Aorta (tissue), 5 donors: ENCODE measurements at places on chromosomes 13 and 19. TPM values are rescaled to one million over a fixed set of nuclear protein-coding genes. Genes with fewer than 3 reads are reported as not detected.
A peak's percentile ranks its signal among the peaks of the same experiment; 100 is the strongest.

The OXGR1 gene
- total RNA-seq = not detected

- no peak for DNase-seq
Observed at GRCh38 chr13:106129273-106129672, 406.2 kb downstream of the EFNB2 start.

DNA sequence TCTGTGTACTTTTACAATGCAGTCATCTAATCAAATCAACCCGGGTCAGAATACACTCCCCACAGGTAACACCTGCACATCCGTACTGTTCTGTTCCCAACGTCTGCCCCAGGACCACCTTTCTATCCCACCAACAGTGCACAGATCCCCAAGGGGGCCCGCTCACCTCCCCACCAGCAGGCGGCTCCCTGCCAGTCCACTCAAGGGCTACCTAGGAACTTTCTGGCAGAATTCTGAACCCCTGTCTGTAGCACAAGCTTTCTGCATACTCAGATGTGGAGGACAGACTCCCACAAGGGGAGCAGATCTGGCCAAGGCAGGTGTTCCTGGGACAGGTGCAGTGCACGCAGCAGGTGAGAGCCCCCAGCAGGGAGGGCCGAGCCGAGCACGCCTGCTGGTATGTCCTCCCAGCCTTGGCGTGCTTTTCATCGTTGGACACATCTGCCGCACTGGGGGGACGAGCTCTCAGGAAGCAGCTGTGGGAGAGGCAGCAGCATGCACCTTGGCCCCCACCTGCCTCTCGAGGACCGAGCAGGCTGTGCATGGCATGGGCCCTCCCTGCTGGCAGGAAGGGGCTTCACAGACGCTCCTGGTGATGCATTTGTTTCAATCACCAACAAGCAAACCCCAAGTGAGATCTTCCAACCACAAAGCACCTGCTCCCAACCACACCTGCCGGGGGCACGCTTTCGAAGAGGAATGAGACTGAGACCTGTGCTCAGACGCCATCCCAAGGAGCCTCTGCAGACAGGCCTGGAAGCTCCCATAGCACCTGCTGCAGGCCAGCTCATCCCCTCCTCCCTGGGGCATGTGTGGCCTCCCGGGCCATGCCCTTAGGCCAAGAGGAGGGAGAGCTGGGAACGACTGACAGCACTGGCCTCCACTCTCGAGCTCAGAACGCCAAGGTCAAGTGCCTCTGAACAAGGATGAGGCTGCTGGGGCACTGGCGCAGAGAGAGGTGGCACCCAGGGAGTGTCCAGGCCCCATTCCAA, 35.9 kb downstream of the RAB20 start:
- DNase-seq = no peak

- no peak for DNase-seq
Observed at GRCh38 chr19:3441986-3442329, 38.4 kb downstream of the SMIM24 start.

DNA sequence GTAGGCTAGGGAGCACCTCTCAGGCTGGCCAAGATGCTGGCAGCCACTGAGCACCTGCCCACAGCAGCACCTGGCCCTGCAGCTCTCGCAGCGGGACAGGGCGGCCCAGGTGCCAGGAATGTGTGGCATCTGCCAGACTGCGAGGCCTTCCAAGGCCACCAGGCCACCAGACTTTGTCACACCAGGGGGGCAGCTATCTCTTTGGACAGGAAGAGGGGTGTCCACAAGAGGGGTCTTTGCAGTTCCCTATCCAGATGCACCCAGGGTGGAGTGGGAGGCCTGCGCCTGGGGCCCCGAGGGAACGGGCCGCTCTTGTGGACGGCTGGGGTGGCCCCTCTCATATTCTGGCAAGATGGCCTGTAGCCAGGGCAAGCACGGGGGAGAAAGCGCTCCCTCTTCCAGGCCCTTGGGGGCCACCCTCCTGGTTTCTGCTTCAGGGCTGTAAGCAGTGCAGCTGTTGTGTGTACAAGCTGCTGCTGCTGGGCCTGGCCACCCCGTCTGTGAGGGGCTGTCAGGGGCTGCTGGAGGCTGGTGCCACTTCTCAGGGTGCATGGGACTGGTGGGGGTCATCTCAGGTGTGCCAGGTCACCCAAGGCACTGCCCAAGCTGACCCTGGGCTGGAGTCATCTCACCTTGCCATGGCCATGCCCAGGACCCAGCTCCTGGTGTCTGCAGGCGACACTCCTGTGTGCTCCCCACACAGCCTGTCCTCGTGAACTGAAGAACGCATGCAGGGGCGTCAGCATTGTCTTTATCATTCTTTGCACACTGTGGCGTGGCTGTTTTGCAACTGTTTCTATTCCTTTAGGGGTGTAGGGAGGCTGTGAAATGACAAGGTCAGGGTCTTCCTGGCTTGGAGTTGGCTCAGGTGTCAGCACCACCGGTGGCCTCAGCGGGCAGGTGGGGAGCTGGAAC, 1.8 kb downstream of the TEX29 start:
- peak; percentile 46 for DNase-seq

DNA sequence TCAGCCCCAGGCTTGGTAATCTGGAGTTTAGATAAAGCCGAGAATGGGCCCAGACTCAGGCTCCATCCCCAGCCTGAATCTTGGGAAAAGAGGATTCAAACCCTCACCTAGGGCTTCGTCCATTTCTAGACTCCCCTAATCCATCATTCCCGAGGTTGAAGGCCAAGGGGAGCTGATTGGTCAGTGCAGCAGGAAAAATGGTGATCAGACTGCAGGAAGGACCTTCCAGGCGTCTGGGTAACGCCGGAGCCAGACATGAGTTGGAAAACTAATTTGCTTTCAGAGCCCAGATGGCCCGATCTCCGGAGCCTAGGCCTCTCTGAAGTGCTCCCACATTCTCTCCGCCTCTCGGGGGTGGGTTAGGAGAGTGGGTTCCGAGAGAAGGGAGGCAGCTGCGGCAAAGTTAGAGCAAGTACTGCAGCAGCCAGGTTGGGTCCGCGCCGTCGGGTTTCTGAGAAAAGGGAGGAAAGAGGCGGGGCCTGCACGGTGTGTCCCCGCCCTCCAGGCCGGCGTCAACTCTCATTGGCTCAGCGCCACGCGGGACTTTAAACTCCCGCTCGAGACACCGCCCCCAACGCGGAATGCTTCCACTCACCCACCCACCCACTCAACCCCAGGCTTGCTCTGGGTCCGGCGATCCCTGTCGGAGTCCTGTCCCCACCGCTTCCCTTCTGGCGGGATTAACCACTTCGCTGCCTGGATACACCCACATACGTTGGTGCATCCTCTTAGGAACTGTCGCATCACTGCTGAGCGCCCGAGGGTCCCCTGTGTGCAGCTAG, 788 bp upstream of the RTBDN start:
- DNase-seq = no peak

The RGS9BP gene
- total RNA-seq = not detected

- no peak for DNase-seq
Observed at GRCh38 chr13:32824675-32825074, 191.5 kb upstream of the KL start.

DNA sequence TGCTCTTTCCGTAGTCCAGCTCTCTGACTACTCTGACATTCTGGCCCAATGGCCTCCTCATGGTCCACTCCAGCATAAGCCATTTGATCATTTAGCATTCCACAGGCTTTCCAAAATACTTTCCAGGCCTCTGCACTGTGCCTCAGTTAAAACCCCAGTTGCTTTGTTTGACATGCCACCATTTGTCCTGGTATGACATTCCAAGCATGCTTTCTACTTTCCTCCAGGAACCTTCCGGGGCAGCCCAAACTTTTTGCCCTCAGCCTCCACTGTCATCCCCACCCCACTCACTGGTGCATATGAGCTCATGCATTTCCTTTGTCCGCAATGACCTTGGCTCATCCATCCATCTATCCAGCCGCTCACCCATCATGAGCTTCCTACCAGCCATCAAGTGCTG, 41.8 kb upstream of the WASF3 start:
- DNase-seq = no peak

DNA sequence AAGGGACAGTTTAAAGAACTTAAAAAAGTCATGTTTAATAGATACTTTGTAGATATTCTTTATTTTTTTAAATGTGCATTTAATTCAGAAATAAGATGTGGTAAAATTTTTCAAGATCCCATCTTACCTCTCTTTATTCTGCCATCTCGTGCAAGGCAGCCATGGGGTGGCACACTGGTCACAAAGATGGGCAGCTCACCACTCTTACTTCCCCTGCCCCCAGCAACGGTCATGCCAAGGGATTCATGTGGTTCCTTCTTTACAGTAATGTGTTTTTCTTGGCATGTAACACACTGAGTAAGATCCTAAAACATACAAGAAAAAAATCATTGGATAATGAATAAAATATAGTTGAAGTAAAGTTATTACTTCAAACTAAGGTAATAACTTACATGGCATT, 64.2 kb downstream of the LNX2 start:
- no peak for DNase-seq

- DNase-seq = no peak
Observed at GRCh38 chr13:109105899-109106298, 476.5 kb downstream of the MYO16 start.

GRCh38 chr19:2462635-2463421, 6.1 kb upstream of the LMNB2 start:
- peak; percentile 94 for DNase-seq

DNA sequence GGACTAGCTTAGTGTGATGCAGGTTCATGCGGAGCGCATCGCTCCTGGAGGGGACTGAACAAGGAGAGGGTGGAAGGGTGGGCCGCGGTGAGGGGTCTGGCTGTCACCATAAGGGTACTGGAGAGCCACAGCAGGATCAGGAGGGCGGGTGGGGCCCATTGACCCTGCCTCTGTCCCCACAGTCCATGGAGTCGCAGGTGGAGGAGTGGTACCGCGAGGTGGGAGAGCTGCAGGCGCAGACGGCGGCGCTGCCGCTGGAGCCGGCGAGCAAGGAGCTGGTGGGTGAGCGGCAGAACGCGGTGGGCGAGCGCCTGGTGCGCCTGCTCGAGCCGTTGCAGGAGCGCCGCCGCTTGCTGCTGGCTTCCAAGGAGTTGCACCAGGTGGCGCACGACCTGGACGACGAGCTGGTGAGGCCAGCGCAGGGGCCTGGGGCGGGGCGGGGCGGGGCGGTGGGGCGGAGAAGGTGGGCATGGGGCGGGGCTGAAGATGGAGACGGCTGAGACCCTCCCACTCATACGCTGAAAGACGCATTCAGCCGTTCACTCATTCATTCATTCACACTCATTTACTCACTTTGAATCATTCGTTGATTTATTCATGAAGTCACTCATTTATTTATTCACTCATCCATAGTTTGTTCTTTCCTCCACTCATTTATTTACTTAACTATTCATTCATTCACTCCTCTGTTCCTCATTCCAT, 27.5 kb upstream of the SHKBP1 start:
- DNase-seq = peak; percentile 88

- no peak for DNase-seq
Observed at GRCh38 chr13:66723576-66723975, 506.6 kb downstream of the PCDH9 start.

The LILRB5 gene
- 48.7 TPM for total RNA-seq

The SERPINE3 gene
- not detected for total RNA-seq

DNA sequence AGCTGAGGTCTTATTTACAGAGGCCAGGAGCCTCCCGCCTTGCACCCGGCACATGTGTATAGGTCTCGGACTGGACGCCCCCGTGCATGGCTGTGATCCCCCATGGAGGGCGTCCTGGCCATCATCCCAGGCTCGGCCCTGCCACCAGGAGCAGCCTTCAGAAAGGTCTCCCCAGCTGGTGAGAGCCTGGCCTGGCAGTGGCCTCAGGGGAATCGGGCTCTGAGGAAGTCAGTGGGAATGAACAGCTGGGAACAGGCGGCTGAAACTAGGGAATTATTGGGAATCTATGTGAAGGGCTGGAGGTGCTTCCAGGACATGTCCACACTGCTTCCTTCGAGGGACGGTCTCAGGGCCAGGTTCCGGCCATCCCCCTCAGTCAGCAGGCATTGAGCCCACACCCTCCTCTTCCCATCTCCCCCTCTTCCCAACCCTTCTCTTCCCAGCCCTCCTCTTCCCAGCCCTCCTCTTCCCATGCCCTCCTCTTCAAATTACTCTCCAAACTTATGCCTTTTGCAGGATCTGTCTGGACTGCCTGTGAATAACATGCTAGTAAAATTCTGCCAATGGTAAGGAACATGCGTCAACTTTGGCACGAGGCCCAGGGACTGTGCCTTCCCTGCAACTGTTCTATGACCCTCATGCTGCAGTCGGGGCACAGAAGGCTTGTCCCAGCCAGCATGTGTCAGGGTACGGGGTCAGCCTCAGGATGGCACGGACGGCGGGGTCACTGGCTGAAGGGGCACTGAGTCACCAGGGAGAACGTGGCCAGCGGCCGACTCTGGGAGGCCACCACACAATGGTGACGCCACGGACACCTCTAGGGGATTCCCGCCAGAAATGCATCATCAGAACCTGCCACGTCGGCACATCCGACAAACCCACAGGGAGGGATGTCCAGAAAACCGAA, 24.2 kb upstream of the C13orf46 start:
- DNase-seq = peak; percentile 90

The KLK8 gene
- not detected for total RNA-seq

The ZNF763 gene
- 5.1 TPM for total RNA-seq

GRCh38 chr13:103066781-103067345, 646 bp upstream of the SLC10A2 start:
- DNase-seq = no peak

The ZNF723 gene
- not detected for total RNA-seq

GRCh38 chr13:90535421-90535820, 812.1 kb upstream of the MIR17HG start:
- DNase-seq = no peak

DNA sequence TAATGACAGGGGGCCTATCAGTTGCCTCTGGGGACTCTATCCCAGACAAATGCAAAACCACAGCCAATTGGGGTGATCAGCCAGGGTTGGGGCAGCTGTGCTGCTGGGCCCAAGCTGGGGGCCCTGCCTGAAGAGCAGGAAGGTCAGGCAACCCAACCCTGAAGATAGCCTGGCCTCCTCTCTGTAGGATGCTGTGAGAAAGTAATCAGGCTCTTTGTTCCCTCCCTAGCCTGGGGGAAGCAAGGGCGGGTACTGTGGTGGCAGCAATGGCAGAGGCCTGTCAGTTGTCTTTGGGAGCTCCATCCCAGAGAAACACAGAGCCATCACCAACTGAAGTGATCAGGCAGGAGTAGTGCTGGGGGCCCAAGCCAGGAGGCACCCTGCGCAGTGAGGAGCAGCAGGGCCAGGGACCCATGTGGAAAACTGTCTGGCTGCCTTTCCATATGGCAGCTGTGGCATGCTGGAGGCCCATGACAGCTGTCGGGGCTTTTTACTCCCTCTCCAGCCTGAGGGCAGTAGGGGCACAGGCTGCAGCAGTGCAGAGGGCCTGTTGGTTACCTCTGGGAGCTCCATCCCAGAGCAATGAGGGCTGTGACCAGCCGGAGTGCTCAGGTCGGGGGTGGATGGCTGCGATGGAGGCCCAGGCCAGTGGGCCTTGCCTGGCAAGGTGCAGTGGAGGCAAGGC, 73.6 kb upstream of the ATP12A start:
- DNase-seq = peak; percentile 42

DNA sequence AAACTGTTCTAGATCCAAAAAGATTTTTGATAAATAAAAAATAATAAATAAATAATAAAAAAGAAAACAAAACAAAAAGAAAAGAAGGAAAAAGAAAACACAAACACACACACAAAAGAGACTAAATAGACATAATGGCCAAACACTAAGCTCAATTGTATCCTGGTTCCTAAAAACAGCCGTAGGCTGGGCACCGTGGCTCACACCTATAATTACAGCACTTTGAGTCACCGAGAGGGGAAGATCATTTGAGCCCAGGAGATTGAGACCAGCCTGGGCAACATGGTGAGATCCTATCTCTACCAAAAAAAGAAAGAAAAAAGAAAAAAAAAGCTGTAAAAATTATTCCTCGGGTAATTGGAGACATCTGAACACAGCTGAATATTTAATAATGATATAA, 8.9 kb downstream of the ETHE1 start:
- DNase-seq = no peak
